CD4-positive, alpha-beta T cell treated with Interleukin-17A for 1 hour (primary cell): ENCODE measurements at places on chromosomes 16 and 17.

DNA sequence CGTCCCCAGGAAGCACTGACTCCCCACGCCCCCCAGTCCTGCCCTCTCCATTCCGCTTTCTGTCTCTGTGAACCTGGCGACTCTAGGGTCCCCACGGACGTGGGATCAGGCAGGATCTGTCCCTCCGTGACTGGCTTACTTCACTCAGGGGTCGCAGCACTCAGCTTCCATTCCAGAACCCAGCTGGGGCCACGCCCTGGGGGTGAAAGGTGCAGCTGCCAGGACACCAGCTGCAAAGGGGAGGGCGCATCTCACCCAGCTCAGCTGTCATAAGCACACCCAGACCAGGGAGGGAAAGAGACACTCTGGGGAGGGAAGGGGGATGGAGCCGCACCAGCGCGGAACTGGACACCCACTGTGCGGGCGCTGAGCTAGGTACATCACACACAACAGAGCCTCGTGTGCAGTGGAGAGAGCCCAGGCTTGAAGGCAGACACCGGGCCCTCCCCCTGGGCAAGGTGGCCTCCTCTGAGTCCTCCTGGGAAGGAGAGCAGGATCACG lies 18.5 kb upstream of the HEXD start:
- DNase-seq, result no peak

- DNase-seq, result no peak
These were observed 2293.6 kb downstream of the TP53TG3F start for GRCh38 chr16:35752773-35753558.

DNA sequence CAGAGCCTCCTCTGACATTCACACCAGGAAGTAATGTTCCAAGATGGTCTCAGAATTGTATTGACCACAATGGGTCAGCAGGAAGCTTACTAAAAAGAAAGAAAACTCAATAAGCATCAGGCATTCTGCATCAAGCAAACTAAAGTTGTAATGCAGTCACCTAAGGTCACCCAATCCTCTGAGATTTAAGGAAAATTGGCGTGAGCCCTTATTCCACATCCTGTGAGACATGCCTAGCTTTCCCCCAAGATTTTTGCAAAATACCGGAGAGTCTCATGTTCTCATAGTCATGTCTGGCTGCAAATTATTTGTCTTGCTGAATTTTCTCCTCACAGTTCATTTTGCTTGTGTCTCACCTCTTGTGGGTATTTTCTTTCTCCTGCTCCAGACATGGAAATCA lies 417.1 kb upstream of the SOX9 start:
- DNase-seq, result no peak

DNA sequence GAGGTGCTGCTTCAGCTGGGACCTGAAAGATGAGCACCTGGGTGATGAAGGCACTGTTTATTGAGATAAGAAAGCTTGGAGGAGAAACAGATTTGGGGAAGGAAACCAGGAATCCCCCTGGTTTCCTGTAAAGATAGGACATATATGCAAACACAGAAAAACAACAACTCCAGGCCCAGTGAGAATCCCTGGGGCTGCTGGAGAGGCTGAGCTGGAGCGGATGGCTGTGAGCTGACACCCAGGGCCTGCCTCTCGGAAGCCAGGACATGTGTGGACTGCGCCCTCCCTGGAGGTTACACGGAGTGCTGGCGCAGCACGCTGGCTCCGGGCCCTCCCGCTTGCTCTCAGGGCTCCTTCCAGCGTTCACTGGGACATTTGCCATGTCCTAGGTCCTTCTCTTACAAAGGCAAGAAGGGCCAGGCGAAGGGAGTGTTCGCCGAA lies 57.5 kb downstream of the CYB5B start:
- no peak for DNase-seq

DNA sequence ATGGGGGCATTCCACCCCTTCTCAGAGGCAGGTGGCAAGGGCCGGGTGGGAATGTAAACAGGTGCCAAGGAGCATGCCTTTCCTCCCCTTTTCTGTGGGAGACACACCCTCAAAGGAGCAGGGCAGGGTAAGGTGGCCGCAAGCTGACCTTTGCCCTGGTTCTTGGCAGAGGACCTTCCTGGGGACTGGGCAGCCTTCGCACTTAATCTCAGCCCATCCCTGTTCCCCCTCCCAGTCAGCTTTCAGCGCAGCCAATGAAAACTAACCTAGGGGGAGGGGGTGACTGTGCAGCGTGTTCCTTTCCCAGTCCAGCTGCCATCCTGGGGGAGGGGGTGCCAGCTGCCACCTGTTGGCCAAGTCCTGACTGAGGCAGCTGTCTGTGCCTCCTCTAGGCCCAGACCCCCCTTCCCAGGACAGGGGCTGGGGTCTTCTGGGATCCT lies 2.8 kb downstream of the TRAF4 start:
- DNase-seq, result no peak

DNA sequence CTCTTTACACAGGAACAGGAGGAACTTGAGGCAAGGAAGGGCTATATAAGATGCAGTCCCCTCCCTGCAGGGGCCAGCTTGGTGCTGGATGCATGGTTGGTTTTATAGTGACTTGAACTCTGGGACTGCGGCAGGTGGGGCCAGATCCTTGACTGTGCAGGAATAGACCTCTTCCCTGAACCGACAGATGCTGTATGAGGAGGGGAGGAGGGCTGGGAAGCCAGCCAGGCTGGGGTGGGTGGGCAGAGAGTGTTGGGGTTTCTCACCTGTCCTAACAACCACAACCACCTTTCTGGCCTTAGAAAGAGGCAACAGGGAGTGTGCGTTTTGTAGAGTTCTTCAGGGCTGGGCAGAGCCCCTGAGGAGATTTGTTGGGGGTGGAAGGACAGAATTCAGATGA lies 798.1 kb downstream of the KCNJ18 start:
- no peak for DNase-seq

DNA sequence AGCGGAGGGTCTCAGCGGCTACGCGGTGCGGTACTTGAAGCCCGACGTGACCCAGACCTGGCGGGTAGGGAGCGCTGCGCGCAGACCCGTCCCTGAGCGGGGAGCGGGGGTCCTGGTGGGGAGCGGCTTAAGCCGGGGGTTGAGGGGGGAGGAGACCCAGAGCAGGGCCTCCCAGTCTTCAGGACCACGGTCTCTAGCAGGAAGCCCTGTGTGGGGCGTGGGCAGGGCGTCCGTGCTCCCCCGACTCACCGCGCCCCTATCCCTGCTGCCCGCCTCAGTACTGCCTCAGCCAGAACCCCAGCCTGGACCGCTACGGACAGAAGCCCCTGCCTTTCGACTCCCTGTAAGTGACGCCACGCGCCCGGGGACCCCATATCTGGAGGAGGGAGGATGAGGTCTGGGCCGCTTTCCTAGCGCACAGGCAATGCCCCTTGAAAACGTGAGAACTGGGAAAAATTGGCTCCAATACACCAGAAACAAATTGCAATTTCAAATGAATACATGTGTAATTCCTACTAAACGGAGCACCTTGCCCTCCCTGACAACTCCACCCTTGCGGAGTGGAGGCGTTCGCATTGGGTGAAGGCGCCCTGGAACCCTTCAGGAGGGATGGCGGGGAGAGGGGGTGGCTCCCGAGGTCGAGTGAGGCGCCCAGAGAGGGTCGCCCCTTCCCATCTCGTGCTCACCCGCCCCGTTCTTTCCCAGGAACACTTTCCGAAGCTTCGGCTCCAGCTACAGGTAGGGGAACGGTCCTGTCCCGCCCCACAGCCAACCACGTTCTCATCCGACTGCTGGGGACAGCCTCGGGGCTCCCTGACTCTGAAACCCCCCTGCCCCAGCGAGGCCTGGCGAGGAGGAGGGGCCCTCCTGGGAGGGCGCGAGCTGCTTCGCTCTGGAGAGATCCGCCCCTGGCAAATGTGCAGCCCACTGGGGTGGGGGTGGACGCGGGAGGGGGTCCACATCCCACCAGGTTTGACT lies 14.6 kb upstream of the CNGB1 start:
- DNase-seq, result no peak

DNA sequence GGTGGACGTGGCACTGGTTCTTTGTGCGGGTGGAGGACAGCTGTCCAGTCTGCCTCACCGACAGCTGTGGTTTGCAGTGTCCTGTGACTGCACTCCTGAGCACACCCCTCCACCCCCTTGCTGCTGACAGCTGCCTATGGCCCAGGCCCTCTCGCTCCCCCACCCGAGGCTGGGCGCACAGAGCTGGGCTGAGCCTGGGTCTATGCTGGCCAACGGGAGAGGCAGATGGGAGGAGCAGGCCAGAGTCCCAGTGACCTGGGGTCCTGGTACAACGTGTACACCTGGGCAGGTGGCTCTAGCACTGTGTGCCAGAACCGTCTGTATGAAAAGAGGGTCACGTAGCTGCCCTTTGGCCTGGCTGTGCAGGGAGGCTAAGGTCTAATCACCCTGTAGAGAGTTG lies 30.5 kb downstream of the BAIAP2 start:
- no peak for DNase-seq

DNA sequence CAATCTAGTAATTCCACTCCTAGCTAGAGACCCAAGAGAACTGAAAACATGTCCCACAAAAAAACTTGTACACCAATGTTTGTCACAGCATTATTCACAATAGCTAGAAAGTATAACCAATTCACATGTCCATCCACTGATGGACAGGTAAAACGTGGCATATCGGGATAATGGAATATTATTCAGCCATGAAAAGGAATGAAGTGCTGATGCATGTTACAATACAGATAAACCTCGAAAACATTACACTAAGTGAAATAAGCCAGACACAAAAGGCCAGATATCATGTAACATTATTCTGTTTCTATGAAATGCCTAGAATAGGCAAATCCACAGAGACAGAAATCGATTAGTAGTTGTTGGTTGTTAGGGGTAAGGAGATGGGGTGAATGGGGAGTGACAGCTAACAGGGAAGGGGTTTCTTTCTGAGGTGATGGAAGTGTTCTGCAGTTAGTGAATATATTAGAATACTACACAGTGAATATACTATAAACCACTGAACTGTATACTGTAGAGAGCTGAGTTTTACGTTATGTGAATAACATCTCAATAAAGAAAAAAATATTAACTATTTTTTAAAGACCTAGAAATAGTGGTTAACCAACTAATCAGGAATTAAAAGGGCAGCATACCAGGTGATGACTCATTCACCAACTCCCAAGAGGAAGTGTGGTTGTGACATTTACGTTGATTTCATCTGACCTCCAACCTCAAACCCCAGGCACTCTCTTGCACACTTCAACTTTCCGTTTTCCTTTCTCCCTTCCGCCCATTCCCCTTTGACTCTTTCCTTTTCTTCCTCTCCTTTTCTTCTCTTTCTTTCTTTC lies 48.6 kb downstream of the GAS7 start:
- peak; percentile 46 for DNase-seq

GRCh38 chr16:89094252-89094879 lies 714 bp downstream of the ACSF3 start:
- DNase-seq, result peak; percentile 15

DNA sequence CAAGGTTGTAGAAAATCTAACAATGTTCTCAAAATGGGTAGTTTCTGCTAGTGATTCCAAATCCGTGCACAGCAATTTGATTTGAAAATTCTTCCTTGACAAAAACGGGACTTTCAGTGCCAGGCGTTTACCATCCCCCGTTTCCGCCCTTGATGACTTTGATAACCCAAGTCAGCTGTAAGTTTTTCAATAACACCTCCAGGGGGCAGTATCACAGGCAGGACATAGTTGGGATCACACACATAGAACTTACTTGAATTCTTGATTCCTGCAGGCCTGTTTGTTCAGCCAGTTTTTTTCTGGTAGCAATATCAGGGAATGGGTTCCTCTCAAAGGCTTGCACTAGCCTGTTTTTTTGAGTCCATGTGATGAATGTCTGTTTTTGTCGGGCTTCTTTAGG lies 5.6 kb downstream of the DUXB start:
- no peak for DNase-seq

GRCh38 chr17:28643983-28644786 lies 773 bp downstream of the BLTP2 start:
- peak; percentile 21 for DNase-seq

DNA sequence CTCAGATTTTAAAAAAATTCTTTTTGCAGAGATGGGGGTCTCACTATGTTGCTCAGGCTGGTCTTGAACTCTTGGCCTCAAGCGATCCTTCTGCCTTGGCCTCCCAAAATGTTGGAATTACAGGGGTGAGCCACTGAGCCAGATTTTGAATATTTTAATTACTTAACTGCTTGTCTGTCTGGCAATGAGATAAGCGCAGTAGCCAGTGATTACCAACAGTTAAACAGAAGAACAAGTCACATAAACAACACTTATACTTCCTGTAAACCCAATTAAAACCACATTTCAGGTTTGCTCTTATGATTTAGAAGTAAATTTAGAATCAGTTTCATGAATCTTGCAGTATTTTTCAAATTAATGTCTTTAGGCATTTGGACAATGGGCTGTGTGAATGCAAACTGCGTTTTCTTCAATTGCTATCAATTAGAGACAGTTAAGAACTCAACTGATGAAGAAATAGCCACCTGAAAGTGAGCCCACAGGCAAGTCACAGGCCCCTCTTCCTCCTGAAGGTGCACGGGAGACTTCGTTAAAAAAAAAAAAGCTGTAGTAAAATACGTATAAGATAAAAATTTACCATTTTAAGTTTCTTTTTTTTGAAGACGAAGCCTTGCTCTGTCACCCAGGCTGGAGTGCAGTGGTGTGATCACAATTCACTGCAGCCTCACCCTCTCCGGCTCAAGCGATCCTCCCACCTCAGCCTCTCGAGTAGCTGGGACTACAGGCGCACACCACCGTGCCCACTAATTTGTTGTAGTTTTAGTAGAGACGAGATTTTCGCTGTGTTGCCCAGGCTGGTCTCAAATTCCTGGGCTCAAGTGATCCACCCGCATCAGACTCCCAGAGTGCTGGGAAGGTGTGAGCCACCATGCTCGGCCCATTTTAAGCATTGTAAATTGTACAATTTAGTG lies 73.0 kb downstream of the PITPNC1 start:
- peak; percentile 52 for DNase-seq

DNA sequence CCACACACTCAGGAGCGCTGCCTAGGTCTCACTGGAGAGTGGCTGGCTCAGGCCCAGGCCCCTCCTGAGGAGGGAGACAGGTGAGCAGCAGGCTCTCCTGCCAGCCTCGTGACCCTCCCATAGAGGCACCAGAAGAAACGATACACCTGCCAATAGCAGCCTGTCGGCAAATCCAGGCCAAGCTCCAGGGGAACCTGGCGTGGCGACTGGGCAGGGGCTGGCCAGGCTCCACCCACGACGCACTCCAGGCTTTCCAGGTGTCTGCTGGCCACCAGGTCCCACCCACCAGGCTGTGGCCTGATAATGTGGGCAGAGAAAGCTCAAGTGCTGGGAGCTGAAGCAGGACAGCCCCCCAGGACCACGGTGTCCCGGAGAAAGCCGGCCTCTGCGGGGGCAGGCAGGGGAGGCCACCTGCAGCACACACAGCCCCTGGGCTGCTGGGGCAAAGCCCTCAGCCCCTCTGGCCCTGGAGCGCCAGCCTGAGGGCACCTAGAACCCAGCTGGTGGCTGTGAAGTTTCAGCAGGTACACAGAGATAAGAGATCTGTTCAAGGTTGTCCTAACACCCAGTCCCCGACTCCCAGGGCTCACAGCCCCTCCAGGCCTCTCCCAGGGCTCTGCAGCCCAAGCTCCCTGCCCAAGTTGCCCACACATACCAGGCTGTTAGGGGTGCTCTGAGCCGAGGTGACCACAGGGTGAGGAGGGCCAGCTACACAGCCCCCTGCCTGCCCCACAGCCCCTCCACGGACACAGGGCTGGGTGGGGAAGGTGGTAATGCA lies 2.4 kb downstream of the PGAP6 start:
- DNase-seq, result no peak
